Suppressor macrophage treated with lipopolysaccharide for 4 hours (primary cell): ENCODE measurements at places on chromosomes 7 and 10.

- no peak for DNase-seq
These were observed 125.7 kb downstream of the GFRA1 start for GRCh38 chr10:116147147-116147905.

DNA sequence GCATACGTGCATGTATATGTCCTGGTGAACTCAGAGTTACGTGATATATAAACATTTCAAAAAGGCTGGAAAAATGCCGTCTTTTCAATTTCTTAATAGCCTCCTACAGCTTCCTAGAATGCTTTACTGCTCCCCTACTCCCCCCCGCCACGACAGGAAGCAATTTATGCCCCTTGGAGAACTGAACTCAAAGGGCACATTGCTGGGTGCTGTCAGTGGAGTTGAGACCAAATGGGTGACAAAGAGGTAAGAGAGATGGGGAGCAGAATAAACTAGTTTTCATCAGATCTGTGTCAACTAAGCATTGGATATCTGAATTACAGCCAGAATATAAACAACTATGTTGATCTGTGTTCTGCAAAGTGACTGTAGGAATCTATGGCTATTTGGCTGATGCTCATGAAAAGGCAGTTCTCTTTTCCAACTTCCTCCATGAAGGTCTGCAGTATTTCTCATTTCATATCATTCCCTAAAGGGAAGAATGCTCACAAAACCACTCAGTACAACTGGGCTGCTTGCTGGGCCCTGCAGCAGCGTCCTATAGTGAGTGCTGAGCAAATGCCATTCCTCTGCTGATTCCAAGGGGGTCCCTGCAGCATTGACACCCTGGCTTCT lies 171.3 kb upstream of the HPS1 start:
- no peak for DNase-seq

- peak; percentile 52 for DNase-seq
These were observed 48.1 kb downstream of the PDLIM1 start for GRCh38 chr10:95242581-95243317.

GRCh38 chr10:3852147-3852904 lies 67.3 kb upstream of the KLF6 start:
- peak; percentile 95 for DNase-seq

GRCh38 chr10:121511943-121512342 lies 86.3 kb downstream of the FGFR2 start:
- DNase-seq: no peak

DNA sequence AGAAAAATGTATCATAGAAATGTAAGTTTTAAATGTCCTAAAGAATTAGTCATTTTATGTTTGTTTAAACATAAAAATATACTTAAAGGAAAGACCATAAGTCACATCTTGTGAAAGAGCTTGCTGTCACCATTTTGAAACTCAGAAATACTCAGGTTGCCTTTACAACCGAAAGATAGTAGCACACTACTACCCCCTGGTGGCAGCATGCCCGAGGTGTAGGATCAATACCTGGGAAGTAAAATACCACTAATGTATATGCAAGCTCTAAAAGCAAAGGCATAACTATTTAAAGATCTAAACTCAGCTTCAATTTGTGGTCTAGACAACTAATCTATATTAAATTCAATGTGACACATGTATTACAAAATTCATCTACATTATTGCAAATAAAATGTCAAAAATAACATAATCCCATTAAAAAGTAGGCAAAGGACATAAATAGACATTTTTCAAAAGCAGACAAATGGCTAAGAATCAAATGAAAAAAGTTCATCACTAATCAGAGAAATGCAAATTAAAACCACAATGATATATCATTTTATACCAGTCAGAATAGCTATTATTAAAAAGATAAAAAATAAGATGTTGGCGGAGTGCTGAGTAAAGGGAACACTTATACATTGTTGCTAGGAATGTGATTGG lies 47.7 kb upstream of the FGL2 start:
- peak; percentile 92 for DNase-seq

DNA sequence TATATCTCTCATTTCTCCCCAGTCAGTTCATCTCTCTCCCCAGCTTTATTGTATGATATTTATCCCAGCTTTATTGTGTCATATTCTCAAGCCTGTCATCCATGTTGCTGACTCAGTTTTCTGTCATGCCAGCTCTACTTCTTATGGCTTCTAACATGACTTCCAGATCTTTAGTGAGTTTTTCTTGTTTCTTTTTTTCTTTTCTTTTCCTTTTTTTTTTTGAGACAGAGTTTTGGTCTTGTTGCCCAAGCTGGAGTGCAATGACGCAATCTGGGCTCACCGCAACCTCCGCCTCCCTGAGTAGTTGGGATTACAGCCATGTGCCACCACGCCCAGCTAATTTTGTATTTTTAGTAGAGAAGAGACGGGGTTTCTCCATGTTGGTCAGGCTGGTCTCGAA lies 28.7 kb upstream of the CALU start:
- peak; percentile 59 for DNase-seq

DNA sequence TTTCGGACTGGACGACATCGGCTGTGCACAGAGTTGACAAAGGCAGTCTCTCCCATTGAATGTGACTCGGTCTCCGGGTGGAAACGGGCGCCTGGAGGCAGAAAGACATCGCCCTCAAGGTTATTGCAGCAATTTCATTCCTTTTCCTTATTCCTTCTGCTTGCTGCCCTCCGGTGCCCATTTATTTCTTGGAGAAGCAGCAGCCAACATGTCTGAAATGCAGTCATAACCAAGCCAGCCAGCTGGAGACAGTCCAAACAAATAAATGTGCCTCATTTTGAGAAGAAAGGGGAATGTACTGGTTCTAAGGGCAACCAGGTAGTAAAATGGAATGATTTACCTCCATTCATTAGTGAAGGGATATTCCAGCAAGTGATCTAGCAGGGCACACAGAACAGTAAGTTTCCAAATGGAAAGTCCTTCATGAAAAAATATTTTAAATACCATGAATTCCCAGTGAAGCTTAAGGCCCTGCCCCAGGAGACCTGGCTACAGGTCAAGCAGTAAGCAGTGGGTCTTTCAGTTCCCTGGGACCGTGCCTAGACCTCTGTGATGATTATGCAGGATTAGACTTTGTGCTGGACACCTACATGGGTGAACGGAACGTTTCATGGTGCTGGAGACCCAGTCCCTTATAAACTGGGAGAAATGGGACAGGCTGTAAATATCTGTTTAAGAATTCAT lies 86.6 kb downstream of the ABLIM1 start:
- DNase-seq: no peak

DNA sequence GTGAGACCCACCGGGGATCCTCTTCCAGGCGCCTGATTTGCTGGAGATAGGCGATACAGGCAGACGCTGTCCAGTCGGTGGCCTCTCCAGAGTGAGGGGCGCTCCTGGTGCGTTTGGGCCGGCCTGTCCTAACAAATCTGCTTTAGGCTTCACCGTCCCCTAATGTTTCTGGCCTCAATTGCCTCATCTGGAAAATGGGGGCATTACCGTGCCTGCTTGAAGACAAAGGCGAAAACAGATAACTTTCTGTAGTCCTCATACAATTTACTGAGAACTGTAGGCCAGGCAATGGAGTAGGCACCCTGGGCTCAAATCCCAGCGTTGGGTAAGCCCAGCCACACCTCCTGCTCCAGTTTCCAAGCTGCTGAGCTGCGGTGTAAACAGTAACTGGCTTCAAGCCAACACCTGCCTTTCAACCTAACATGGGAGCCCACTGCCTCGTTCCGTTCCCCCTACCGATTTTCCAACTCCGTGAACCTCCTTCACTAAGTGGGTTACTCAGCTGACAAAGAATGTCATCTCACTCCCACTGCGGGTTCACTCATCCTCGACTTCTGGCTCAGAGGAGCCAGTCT lies 589 bp upstream of the ZFAND4 start:
- no peak for DNase-seq

GRCh38 chr10:9315292-9315691 lies 1260.8 kb downstream of the GATA3 start:
- no peak for DNase-seq

GRCh38 chr7:1632916-1633785 lies 36.9 kb upstream of the ELFN1 start:
- no peak for DNase-seq

DNA sequence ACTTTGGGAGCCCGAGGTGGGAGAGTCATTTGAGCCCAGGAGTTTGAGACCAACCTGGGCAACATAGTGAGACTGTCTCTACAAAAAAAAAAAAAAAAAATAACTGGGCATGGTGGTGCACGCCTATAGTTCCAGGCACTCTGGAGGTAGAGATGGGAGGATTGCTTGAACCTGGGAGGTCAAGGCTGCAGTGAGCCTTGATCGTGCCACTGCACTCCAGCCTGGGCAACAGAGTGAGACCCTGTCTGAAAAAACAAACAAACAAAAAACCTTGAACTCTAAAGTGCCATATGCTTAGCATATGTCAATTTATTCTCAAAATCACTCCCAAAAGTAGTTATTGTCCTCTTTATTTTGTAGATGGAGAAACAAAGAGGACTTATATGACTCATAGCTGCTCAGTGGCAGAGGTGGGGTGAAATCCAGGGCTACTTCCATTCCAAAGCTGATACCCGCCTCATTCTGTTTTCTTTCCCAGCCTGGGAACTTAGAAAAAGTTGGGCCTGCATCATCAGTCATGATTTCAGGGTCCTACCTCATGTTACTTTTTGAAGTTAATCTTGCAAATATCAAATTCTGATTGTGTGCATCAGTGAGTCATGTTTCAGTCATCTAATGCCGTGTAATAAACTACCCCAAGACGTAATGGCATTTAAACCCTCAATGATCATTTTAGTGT lies 13.3 kb downstream of the DHTKD1 start:
- no peak for DNase-seq

DNA sequence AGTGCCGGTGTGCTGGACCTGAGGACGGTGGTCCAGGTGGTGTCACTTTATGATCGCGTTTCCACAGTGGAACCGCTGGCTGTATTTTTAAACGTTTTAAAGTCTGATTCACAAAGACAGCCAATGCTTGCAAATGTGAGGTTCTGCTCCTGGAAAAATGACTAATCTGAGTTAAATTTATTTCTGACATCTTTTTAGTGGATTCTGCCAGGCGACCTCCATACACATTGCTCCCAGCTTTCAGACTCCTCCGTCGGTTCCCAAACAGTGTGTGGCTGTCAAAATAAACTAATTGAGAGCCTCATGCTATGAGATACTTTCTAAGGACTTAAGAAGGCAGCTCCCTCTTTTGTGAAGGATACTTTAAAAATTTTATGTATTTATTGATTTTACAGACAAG lies 12.7 kb upstream of the TTYH3 start:
- DNase-seq: no peak

DNA sequence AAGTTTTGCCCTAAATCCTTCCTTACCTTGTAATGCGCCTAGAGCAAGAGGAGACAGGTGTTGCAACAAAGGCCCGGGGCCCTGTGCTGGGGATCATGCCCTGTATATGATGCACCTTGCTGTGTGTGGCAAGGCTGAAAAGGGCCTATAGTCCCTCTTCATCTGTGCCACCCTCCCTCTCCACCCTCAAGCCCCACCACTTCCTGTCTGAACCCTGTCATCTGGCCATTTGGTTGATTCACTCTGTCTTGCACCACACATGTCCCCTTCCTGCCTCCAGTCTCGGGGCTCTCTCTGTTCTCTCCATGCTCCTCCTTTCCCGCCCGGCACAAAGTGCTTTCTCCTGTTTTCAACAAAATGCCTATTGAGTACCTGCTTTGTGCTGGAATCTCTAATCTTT lies 11.5 kb upstream of the MALSU1 start:
- peak; percentile 22 for DNase-seq

DNA sequence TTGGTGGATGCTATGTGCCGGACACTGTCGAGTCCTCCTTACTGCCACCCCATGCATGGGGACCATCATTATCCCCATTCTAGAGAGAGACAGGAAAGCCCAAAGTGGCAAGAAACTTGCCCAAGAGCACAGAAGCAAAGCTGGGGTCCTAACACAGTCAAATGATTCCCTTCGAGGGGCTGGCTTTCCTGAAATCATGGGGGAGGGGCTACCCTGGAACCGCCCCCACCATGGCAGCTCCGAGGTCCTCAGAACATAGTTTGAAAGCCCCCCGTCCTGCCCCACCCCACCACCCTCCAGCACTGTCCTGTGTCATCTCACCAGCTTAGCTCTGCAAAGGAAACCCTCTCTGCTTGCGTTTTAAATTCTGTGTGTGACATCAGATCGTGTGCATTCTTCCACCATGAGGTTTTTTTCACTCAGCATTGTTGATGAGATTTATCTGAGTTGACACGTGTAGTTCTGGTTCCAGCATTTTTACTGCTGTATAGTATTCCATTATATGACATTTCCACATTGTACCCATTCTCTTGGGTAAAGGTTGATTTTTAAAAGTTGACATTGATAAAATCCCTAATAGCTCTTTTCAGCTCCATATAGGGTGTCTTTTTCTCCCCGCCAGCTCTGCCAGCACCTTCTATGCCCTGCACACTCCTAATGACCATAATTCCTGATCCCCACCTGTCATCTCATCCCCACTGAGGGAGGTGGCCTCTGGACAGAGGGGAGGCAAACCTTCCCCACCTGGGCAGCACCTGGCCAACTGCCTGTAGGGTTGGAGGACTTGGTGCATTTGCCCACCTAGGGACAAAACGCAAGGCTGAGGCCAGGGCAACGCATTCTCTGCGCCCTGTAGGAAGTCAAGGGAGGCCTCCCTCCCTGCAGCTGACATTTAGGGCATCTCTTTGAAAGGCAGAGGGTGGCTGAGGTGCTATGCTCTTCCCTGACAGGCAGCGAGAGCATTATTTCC lies 100.2 kb upstream of the GPR26 start:
- DNase-seq: no peak

- no peak for DNase-seq
These were observed 6.9 kb upstream of the VDAC2 start for GRCh38 chr10:75203724-75204123.

DNA sequence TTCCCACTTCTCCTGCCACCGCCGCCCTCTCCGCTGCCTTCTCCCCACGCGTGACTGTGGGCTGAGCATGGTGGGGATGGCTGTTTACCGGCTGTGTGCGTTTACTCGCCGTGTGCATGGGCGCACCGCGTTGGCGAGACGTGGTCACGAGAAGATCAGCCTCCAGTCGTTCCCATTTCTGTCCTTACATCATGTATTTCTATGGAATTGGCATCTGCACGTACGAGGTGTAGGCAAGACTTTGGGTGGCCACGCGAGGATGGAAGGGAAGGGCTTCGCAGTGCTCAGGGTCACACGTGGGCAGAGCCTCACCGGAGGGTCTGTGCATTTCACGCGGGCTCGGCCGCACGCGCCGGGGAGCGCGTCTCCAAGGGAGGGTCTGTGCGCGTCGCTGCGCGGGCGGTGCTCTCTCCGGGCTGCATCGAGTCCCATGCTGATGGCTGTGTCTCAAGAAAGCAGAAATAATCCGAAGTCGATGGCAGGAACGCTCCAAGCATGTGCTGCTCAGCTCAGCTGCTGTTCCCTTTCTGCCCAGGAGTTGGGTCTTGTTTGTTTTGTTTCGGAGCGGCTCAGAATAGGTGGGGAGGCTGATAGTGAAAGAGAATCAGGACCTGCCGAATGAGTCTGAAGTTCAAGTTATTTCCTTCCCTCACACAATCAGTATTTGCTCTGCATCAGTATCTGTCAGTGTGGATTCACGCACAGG lies 973 bp downstream of the CAMK1D start:
- DNase-seq: peak; percentile 62
